ENCODE measurements at places on chromosomes 4 and X.

DNA sequence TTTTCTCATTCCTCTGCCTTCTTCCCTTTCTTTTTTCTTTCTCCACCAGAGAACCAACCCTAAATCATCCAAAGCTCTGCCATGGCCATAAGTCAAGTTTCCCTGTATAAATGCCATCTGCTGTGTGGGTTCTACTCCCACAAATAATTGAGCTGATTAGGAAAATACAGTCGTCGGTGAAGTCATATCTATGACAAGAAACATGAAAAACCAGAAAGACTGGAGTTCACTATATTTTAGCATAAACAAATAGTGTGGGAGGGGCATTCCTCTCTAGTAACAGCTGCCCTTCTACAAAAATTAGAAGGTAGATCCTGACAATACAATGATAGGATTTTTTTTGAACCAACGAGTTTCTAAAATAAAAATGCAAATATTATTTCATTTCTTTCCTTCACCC is 48.8 kb downstream of the SPOCK3 start:
- no peak for DNase-seq

- DNase-seq, result no peak
Measured at GRCh38 chr4:92519727-92520126, 216.0 kb downstream of the GRID2 start.

GRCh38 chr4:128660361-128661215 is 148.9 kb upstream of the JADE1 start:
- peak; percentile 23 for DNase-seq

- no peak for DNase-seq
Measured at GRCh38 chr4:11480683-11481082, 52.0 kb upstream of the HS3ST1 start.

DNA sequence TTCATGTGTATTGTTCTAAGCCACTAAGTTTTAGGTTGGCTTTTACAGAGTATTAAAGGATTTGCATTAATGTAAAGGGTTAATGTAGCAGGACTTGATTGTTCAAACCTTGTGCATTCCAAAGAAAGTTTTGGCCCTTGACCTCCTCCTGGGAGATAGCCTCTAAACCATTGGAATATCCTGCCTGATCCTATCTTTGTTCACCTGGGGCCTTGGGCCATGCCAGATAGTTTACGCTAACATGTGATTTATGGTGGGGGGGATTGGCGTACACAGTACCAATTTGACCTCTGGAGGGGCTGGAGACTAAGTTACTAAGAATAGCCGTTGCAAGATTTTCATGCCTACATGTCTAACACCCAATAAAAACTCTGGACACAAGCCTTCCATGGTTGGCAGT is 1002.7 kb upstream of the PABPC4L start:
- no peak for DNase-seq

GRCh38 chr4:184147858-184148737 is 69.6 kb downstream of the ENPP6 start:
- DNase-seq, result no peak

DNA sequence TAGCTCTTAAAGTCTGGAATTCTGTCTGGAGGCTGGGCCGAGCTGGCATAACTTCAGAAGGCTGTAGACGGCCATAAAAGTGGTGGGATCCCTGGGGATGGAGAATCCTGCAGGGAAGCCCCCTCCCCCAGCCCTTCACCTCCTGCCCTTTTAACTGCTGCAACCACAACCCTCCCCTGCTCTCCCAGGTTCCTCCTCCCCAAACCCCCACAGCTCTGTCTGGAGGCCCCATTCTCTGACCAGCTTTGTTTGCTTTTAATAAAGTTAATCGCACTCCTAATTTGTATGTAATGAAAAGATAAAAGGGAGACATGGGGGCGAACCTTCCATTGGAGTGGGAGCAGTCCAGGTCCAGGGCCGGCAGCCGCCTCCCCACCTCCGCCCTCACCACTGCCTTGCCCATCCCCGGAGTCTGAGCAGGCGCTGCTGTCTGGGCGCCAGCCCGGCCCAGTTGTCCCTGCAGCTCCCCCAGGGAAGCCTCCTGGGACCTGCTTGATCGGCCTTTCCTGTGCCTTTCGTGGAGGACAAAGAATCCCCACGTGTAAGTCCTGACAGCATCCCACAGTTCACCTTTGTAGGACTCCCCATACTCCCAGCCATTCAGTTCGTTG is 84.3 kb downstream of the PJA1 start:
- DNase-seq, result no peak

- peak; percentile 2 for DNase-seq
Measured at GRCh38 chr4:163072222-163072621, 94.5 kb downstream of the NAF1 start.

GRCh38 chr4:44725166-44725565 is 1.2 kb downstream of the GNPDA2 start:
- DNase-seq, result peak; percentile 1

GRCh38 chr4:73315091-73315490 is 56.5 kb upstream of the ANKRD17 start:
- no peak for DNase-seq

- no peak for DNase-seq
Measured at GRCh38 chr4:158032733-158033415, 140.0 kb downstream of the GASK1B start.

DNA sequence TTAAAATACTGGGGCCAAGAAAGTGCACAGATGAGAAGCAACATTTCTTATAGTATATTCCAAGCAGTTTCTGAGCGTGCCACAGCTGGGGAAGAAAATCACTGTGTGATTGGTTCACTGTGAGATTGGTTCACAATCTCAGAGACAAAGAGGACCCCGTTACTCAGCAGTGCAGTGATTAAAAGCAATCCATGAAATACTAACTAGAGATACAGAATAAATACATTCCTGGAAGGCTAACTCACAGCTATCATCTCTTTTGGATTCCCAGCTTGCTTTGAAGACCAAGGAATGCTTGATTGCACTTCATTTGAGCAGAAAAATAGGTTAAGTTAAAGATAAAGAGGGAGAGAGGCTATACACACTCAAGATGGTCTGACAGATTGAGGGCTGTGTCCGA is 132.1 kb upstream of the RAPGEF2 start:
- DNase-seq, result no peak

DNA sequence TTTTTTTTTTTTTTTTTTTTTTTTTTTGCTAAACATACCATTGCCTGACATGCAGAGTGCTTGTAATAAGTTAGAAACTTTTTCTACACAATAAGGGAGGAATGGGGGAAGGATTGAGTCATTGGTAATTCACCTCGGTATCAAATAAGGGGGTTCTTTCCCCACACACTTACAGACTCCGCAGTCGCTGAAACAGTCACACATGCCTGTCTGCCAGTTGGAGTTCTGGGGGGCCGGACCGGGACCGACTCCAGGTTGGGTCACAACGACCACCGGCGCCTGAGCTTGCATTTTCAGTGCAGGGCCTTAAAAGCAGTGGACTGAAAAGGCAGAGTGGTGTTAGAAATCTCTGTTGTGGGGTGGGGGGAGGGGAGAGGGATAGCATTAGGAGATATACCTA is 6.9 kb downstream of the PLAC8 start:
- no peak for DNase-seq

- no peak for DNase-seq
Measured at GRCh38 chr4:30002341-30002740, 717.8 kb upstream of the PCDH7 start.

DNA sequence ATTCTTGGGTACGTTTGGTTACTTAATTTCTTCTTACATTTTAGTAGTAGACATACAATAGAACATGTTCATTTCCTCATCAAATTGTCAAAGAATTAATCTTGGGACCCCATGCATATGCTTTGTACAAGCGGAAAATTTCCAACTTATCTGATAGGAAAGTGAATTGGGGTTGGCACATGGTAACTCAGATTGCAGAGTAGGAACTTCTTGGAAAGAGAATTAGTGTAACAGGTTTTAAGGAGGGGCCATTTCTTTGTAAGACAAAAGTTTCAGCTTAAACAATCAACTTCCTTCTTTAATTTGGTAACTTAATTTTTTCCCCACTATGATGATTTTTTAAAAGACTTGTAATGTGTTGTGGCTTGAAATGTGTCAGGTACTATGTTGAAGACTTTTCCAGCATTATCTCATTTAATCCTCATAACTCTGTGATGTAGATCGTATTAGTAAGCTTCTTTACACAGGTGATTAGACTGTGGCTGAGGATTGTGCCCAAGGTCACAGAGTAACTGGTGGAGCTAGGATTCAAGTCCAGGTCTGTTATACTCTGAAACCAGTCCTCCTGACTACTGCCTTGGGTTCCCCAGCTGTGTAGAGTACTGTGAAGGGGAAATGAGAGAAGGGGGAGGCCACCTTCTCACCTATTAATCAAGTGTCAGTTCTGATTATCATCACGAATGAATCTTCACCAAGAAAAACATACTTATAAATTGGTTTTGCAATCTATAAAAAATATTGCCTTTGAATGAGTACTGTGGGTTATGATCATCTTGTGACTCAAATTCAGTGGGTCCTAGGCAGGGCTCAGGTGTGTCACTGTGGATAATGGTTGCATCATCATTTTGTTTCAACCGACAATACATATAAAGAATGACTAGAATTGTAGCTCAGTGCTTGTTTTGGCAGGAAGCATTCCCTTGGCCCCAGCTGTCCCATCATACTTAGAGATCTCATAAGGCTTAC is 4.3 kb downstream of the GK start:
- no peak for DNase-seq

GRCh38 chrX:21586001-21586400 is 72.1 kb downstream of the KLHL34 start:
- DNase-seq, result no peak

- DNase-seq, result no peak
Measured at GRCh38 chr4:88860586-88860985, 163.0 kb upstream of the NAP1L5 start.

DNA sequence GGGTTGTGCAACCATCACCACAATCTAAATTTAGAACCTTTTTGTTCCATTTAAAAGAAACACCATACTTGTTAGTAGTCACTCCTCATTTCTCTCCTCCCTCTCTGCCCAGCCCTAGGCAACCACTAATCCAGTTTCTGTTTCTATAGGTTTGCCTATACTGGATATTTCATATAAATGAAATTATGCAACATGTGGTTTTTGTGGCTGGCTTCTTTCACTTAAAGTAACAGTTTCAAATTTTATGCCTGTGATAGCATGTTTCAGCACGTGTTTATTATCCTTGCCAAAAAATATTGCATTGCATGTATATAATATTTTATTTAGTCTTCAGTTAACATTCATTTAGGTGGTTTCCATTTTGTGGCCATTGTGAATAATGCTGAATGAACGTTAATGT is 437.6 kb downstream of the IL1RAPL1 start:
- DNase-seq, result no peak

- DNase-seq, result no peak
Measured at GRCh38 chr4:66639361-66639760, 905.9 kb downstream of the CENPC start.

GRCh38 chrX:12580548-12580947 is 210.7 kb upstream of the PRPS2 start:
- DNase-seq, result no peak

DNA sequence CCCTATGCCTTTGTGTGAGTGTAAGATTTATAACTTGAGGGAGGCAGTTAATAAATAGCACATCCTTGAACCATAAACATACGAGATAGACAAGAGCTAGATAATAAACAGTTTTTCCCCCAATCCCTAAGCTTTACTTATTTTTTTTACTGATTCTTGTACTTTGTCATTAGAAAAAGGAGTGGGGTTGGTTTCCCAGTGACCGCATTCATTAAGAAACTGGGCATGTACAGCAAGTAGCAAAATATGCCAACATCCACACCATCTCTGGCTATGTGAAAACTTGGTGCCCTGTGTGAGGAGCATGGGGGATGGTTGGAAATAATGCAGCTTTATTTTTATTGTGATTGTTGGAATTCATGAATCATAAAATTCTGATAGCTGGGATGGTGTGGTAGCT is 176.2 kb downstream of the CBR4 start:
- DNase-seq, result no peak

- DNase-seq, result no peak
Measured at GRCh38 chr4:166655231-166655630, 579.1 kb downstream of the SPOCK3 start.

- DNase-seq, result peak; percentile 91
Measured at GRCh38 chr4:17636696-17637622, 22.5 kb downstream of the MED28 start.

DNA sequence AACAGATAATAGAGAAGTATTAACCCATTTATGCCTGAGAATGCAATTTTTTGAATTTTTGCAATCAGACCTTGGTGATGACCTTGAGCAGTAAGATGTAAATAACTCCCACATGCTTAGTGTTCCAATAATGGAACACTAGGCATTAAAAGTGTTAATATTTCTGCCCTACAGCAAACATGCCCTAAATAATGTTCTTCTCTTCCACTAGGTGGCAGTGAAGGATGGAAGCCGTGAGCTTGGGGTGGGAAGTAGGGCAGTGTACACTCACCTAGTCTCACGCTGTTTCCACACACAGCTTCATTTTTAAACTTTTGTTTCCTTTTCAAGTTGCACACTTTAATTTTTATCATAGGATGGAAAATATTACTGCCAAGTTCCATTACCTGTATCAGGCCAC is 613.1 kb upstream of the HS3ST1 start:
- no peak for DNase-seq

DNA sequence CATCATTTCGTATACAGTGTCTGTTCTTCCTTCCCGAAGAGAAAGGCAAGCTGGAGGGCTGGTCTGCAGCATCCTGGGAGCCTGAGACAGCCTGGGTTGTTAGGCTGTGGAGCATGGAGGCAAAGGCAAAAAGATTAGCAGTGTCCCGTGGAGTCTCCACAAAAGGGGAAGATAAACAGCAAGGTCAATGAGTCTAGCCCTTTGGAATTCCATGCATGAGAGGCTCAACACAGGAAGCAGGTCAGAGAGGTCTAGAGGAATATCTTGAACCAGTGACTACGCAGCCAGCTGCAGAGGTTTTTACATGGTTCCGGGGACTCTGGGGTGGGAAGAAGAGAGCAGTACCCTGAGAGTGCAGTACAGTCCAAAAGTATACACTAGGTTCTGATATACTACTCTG is 12.2 kb upstream of the MCF2 start:
- DNase-seq, result peak; percentile 40

GRCh38 chr4:8133897-8134563 is 24.6 kb downstream of the ABLIM2 start:
- no peak for DNase-seq

DNA sequence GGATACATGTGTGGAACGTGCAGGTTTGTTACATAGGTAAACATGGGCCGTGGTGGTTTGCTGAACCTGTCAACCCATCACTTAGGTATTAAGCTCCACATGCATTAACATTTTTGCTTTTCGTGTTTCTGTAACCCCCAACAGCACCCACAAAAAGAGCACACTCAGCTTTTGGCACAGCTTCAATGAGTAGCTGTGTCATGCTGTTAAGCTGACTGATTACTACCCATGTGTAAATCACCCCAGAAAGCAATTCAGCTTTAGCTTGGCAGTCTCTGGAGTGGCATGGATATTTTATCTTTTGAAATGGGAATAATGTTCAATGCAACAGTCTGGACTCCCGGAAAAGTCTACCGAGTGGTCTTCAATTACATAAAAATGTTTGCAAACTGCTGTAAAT is 734.3 kb downstream of the STIM2 start:
- no peak for DNase-seq

- no peak for DNase-seq
Measured at GRCh38 chrX:10199212-10199611, 42.4 kb downstream of the CLCN4 start.

DNA sequence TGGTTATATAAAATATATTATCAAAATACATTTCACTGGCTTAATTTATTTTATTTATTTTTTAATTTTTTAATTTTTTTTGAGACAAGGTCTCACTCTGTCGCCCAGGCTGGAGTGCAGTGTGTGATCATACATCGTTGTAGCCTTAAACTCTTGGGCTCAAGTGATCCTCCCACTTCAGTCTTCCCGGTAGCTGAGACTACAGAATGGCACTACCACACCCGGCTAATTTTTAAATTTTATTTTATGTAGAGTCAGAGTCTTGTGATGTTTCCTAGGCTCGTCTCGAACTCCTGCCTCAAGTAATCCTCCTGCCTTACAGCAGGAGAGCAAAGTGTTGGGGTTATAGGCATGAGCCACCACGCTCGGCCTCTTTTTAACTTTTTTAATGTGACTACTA is 143.8 kb downstream of the CEP135 start:
- DNase-seq, result no peak

Measured in AG08396 (cell line).